Suppressor macrophage treated with lipopolysaccharide for 1 hour (primary cell): ENCODE measurements at places on chromosomes 13 and 19.

- DNase-seq, result no peak
Observed at GRCh38 chr13:93670866-93671265, 444.3 kb downstream of the GPC6 start.

- no peak for DNase-seq
Observed at GRCh38 chr13:103325672-103326071, 259.5 kb upstream of the SLC10A2 start.

GRCh38 chr19:46898731-46899130 is 37.9 kb downstream of the ARHGAP35 start:
- DNase-seq, result no peak

- no peak for DNase-seq
Observed at GRCh38 chr13:44108331-44108858, 228.7 kb downstream of the LACC1 start.

DNA sequence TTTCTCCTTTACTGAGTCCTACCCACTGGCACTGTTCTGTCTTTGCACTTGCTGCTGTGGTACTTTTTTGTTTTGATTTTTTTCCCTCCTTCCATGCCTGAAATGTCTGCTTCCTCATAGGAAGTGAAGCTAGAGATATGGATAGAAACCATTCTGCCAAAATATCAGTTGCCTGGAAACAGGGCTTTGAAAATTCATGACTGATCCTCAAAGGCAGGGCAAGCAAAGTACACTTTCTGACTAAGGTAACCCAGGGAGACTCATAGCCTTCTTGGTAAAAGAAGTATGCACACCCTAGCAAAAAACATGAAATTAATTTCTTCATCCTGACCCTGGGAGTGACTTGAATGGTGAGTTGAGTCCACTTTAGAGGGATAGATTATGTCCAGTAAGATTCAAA is 329.8 kb downstream of the MYO16 start:
- no peak for DNase-seq

DNA sequence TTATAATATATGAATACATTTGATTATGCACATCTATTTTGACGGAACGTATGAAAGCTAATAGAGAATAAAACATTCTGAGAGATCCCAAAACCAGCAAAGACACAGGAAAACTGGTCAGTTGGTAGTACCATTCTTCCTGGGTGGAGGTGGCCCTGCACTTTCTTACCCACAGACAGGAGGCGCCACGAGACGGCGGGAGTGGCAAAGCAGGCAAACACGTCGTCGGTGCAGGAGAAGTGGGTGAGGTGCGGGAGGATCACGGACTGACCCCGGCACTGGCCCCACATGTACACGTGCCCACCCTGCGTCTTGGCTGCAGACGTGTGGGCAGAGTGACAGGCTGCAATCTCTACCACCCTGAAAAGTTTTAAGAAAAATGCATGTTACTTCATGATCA is 36.1 kb downstream of the RCBTB1 start:
- DNase-seq, result no peak
